Psoas muscle (tissue), 8 donors: ENCODE measurements at places on chromosomes 12 and 14. TPM values are rescaled to one million over a fixed set of nuclear protein-coding genes. Genes with fewer than 3 reads are reported as not detected.

- H3K4me3 ChIP-seq: no peak overlapping the region
- no peak overlapping the region for H3K27ac ChIP-seq
- H3K27me3 ChIP-seq: no peaks in the 10 kb centered on the region
- DNase-seq: no peak
- peaks cover 21% of the 10 kb centered on the region for H3K4me1 ChIP-seq
Measured at GRCh38 chr14:90510159-90510558, 113.3 kb downstream of the CALM1 start.

DNA sequence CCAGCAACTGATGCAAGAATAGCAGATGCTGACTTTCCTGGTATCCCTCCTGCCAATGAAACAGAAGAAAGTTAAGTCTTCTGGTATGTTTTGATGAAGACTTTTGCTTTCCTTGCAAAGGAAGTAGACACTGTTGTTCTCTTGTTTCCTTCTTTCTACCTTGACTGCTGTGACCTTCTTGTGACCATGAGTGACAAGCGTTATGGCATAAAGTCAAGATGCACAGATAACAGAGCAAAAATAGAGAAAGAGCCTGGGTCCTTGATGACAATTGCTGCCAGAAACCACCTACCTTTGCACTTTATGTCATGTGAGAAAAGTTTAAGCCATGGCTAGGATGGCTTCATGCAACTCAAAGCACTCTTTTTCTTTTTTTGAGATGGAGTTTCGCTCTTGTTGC, 49.2 kb upstream of the LTA4H start:
- H3K4me1 ChIP-seq: no peaks in the 10 kb centered on the region
- DNase-seq: no peak
- no peaks in the 10 kb centered on the region for H3K36me3 ChIP-seq
- H3K27ac ChIP-seq: no peak overlapping the region
- no peak overlapping the region for H3K4me3 ChIP-seq
- H3K27me3 ChIP-seq: no peaks in the 10 kb centered on the region

CYP46A1 gene
- polyA plus RNA-seq: 0.26 TPM

DNA sequence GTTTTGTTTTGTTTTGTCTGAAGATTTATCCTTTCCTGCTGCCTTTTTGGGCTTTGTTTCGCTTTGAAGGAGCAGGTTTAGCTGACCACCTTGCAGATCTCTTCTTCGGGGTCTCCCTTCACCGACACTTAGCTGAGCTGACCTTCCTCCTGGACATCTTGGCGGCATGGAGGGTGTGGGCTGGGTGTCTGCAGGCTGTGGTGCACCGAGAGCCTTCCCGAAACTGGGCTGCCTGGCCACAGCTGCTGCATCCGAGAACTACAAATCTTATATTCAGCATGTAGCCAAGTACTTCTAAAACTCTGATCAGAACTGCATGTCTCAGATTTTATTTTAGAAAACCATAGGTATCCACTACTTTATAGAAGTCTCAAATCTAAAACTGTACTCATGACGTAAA, 84.9 kb downstream of the PPFIBP1 start:
- peaks cover 6% of the 10 kb centered on the region for H3K4me1 ChIP-seq
- no peaks in the 10 kb centered on the region for H3K36me3 ChIP-seq
- no peaks in the 10 kb centered on the region for H3K27me3 ChIP-seq
- no peak overlapping the region for H3K27ac ChIP-seq
- no peak overlapping the region for H3K4me3 ChIP-seq

- no peak overlapping the region for H3K4me3 ChIP-seq
- DNase-seq: no peak
- H3K36me3 ChIP-seq: peaks cover 9% of the 10 kb centered on the region
- H3K27ac ChIP-seq: no peak overlapping the region
- H3K27me3 ChIP-seq: no peaks in the 10 kb centered on the region
Measured at GRCh38 chr12:30630076-30630978, 65.3 kb downstream of the IPO8 start.

BDKRB2 gene
- 0.35 TPM for polyA plus RNA-seq

TESPA1 gene
- polyA plus RNA-seq: 0.17 TPM

HOXC12 gene
- polyA plus RNA-seq: not detected

ABCD4 gene
- 15.3 TPM for polyA plus RNA-seq

- no peak overlapping the region for H3K27ac ChIP-seq
- H3K36me3 ChIP-seq: no peaks in the 10 kb centered on the region
- H3K4me3 ChIP-seq: no peak overlapping the region
- peaks cover 68% of the 10 kb centered on the region for H3K4me1 ChIP-seq
- no peak for DNase-seq
Measured at GRCh38 chr12:79885911-79886490, 48.9 kb downstream of the PPP1R12A start.

- no peak overlapping the region for H3K4me3 ChIP-seq
- no peaks in the 10 kb centered on the region for H3K4me1 ChIP-seq
- H3K36me3 ChIP-seq: peaks cover 31% of the 10 kb centered on the region
- no peak overlapping the region for H3K27ac ChIP-seq
- no peaks in the 10 kb centered on the region for H3K27me3 ChIP-seq
Measured at GRCh38 chr12:110193196-110193595, 69.0 kb downstream of the IFT81 start.

GRCh38 chr14:68825729-68826128, 32.9 kb upstream of the ZFP36L1 start:
- no peaks in the 10 kb centered on the region for H3K4me1 ChIP-seq
- no peak for DNase-seq
- H3K27me3 ChIP-seq: no peaks in the 10 kb centered on the region
- H3K27ac ChIP-seq: no peak overlapping the region

DNA sequence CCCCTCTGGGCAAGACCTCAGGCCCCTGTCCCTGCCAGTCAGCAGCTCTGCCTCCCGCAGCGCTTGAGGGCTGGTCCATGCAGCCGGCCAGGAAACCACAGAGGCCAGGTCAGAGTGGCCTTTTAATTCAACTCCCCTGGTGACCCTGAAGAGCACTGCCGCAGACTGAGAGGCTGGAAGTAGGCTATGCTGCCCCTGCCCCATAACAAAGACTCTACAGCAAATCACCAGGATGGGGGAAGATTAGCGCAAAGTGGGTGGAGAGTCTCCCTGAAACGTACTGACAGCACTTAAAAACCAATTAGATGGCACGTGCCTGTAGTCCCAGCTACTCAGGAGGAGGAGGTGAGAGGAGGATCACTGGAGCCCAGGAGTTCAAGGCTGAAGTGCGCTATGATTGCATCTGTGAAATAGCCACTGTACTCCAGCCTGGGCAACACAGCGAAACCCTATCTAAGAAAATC, 70.5 kb downstream of the ITPK1 start:
- DNase-seq: no peak
- no peak overlapping the region for H3K27ac ChIP-seq
- peaks cover 44% of the 10 kb centered on the region for H3K4me1 ChIP-seq
- no peak overlapping the region for H3K4me3 ChIP-seq
- H3K36me3 ChIP-seq: no peaks in the 10 kb centered on the region
- no peaks in the 10 kb centered on the region for H3K27me3 ChIP-seq

DNA sequence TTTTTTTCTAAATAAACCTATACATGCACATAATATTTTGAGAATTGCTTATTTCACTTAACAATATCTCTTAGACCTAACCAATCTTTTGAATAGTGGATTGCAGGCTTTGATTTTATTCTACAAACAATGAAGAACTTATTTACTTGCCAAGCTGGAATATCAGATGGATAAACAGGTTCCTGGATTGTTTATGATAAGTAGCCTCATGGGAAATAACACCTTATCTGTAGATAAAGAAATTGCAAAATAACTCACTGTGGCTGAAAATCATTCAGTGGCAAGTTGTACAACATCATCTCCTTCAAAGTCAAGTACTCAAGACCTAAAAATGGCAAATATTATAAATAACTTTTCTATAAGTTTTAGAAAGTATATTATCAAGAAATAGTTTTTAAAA, 335.4 kb upstream of the ATP2B1 start:
- H3K27ac ChIP-seq: no peak overlapping the region
- no peaks in the 10 kb centered on the region for H3K4me1 ChIP-seq
- DNase-seq: no peak
- H3K27me3 ChIP-seq: no peaks in the 10 kb centered on the region
- H3K36me3 ChIP-seq: no peaks in the 10 kb centered on the region
- no peak overlapping the region for H3K4me3 ChIP-seq

KRT79 gene
- polyA plus RNA-seq: 0.05 TPM

DNA sequence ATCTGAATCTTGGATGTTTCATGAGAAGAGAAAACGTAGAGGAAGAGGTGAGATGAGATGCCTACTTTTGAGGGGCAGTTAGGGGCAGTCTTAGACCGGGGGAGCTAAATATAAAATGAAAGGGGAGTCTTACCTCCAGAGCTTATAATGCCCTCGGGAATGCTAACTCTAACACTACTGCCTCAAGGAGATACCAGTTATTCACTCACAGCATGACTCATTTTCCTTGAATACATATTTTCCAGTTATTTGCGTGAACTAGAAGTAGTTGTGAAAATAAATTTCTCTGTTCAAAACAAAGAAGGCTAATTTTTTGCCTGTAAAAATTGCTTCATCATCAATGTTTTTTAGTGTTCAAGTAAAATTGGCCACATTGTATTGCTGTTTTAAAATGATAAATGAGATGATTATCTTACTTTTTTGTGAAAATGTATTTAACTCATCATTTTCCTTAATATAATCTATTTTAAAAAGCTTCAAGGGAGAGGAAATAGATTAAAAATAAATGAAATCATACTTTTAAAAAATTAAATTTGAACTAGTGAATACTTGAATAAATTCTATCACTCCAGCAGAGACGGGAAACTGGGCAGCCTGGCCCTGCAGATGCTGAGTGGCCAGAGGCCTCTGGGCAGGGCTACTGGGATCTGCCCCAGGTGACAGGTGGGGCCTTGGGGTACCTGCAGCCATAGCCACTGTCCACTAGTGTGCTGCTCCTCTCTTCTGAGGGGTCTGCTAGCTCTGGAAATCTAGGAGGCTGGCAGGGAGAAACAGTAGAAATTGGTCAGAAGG, 339.3 kb downstream of the EGLN3 start:
- no peaks in the 10 kb centered on the region for H3K27me3 ChIP-seq
- DNase-seq: no peak
- H3K27ac ChIP-seq: no peak overlapping the region
- H3K36me3 ChIP-seq: no peaks in the 10 kb centered on the region
- H3K4me1 ChIP-seq: no peaks in the 10 kb centered on the region
- no peak overlapping the region for H3K4me3 ChIP-seq

- H3K27ac ChIP-seq: no peak overlapping the region
- no peaks in the 10 kb centered on the region for H3K4me1 ChIP-seq
- H3K36me3 ChIP-seq: no peaks in the 10 kb centered on the region
- no peak overlapping the region for H3K4me3 ChIP-seq
- H3K27me3 ChIP-seq: no peaks in the 10 kb centered on the region
- no peak for DNase-seq
Measured at GRCh38 chr14:39884091-39884490, 451.9 kb upstream of the FBXO33 start.

ARF3 gene
- 7.4 TPM for polyA plus RNA-seq

DNA sequence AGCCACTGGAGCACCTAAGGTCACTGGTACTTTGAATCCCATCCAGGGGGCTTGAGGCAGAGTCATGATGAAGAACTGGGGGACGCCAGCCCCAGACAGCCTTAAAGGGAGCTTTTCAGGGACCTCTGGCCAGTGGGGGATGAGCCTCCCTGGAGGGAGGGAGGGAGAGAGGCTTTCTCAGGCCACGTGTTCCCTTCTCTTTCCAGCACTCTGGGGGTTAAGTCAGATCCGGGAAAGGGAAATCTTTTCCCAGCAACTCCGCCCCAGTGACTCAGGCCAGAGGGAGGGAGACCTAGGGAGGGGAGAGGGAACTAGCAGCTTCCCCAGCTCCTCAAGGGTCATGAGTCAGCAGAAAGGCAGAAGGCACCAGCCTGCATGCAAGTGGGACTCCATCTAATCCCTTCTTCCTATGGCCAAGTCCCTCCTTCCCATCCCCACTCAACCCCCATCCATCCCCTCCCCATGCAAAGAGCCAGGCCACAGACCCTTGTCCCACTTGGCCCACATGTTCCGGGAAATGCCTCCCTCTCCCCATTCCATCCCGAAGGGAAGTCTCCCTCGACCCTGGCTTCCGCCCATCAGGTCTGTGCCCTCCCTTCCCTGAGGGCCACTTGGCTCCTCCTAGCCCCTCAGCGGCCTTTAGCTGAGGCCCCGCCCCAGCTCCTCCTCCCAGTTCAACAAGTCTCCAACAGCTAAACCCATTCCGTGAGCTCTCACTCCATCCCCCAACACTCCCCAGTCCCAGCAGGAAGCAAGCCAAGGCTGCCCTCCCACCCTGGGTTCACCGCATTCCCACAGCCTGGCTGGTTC, 5.6 kb downstream of the TNFRSF1A start:
- H3K27ac ChIP-seq: peak overlapping the region; percentile 88
- peaks cover 56% of the 10 kb centered on the region for H3K4me1 ChIP-seq
- peaks cover 7% of the 10 kb centered on the region for H3K36me3 ChIP-seq
- peak overlapping the region; percentile 99 for H3K4me3 ChIP-seq

JAG2 gene
- 10.6 TPM for polyA plus RNA-seq

GRCh38 chr12:53254816-53255545, 13.1 kb upstream of the ESPL1 start:
- no peaks in the 10 kb centered on the region for H3K36me3 ChIP-seq
- no peak overlapping the region for H3K27ac ChIP-seq
- H3K4me1 ChIP-seq: peaks cover 18% of the 10 kb centered on the region
- H3K4me3 ChIP-seq: no peak overlapping the region

DNA sequence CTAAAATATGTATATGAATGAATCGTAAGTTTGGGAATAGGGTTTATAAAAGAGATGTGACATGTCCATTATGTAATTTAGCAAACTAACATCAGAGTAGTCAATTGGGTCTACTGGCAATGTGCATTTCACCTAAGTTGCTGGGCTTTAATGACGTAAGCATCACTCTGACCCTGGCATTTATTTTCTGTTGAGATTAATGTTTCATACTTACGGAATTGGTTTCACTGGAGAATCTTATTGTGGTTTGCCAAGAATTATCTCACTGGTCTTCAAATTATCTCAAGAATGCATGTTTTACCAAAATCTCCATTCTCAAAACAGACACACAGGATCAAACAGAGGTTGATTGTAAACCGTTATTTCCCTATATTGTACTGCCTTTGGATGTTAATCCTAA, 437.1 kb downstream of the NPAS3 start:
- H3K4me1 ChIP-seq: no peaks in the 10 kb centered on the region
- DNase-seq: no peak
- H3K4me3 ChIP-seq: no peak overlapping the region
- H3K36me3 ChIP-seq: no peaks in the 10 kb centered on the region
- no peaks in the 10 kb centered on the region for H3K27me3 ChIP-seq

GRCh38 chr12:76914102-76914859, 35.5 kb upstream of the CSRP2 start:
- H3K4me1 ChIP-seq: no peaks in the 10 kb centered on the region
- H3K4me3 ChIP-seq: no peak overlapping the region
- H3K27ac ChIP-seq: no peak overlapping the region
- no peak for DNase-seq
